ENCODE measurements at places on chromosomes 3 and 15. TPM values are rescaled to one million over a fixed set of nuclear protein-coding genes. Genes with fewer than 3 reads are reported as not detected.
A peak's percentile ranks its signal among the peaks of the same experiment; 100 is the strongest.

DNA sequence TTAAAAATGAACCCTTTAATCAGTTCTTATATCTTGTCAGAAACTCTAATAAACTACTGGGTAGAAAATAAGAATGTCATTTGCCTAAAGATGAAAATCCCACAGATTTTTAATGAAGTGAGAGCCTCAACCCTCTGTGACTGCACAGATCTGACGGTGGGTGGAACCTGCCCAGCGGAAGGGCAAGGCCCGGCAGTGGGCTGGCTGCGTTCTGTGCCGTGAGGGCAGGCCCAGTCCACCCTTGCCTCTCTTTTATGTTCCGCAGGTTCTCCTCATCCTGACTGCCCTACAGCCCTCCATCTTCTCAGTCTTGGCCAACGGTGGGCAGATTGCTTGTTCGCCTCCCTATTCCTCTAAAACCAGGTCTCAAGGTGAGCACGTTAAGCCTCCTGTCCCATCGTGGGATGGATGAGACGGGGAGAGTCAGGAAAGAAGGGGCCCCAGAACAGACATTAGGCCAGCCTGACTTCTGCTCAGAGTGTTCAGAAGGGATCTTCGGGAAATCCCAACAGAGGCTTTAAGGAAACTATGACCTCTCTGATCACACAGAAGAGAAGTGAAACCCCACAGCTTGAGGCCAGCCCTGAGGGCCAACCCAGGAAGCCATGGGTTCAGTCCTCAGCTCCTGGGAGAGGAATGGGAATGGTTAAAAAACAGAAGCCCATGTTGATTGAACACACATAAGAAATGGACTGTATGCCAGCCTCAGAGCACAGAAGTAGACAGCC, 16.0 kb downstream of the SLC51A start:
- DNase-seq = no peak
- H3K4me1 ChIP-seq = no peaks in the 10 kb centered on the region
- no peaks in the 10 kb centered on the region for H3K27me3 ChIP-seq
- no peak overlapping the region for H3K27ac ChIP-seq
- no peak overlapping the region for H3K4me3 ChIP-seq

DNA sequence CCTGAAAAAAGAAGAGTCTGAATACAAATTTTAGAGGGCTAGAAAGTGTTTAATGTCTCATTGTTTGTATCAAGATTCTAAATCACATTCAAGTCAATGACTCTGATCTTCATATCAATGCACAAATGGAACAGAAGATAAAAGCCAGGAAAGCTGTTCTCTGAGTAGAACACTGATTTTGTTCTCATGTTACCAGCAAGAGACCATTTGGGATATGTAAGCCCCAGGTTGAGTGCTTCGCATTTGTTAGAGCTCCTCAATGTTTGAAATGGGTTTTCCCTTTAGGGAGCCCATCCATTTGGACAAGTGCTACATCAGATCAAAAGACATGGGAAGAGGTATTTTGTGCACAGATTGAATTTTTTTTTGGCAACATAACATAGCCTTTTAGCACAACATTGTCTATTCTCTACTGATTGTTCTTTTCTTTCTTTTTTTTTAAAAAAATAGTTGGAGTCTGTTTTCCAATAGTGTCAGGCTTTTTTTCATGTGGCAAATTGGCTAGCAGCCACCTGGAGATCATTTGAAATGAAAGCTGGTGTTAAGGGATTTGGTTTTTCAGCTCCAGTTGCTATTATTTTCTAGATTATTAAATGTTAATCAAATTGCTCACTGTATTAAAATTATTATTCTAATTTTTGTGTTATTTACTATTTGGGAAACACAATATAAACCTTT, 74.5 kb upstream of the ZPLD1 start:
- no peak overlapping the region for H3K27ac ChIP-seq
- H3K4me3 ChIP-seq = no peak overlapping the region
- no peak for DNase-seq
- H3K4me1 ChIP-seq = no peaks in the 10 kb centered on the region
- H3K27me3 ChIP-seq = no peaks in the 10 kb centered on the region

DNA sequence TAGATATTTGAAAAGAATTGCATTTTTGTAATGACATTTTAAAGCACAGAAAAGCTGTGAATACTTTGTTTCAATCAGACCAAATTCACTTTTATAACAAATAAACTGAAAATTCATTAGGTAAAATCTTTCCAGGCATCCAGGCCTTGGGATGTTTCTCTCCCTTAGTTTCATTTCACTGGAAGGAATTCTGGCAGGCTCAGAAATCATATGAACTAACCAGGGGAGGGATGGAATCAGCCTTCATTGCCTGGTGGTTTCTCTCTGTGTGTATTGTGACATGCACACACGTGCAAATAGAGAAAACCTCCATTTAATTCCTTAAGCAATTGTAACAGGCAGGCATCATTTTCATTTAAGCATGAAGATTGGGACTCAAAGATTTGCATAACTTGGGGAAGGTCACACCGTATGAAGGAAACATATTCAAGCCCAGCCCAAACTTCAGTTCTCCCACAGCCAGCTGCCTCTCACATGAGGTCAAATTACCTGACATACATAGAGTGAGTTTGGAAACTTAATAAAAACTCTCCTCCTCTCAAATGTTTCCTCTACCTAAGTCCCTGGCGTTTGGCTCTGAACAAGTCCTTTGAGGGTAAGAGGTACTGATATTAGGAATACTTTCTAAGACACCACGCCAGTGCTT, 376.1 kb upstream of the MCTP2 start:
- no peaks in the 10 kb centered on the region for H3K27me3 ChIP-seq
- no peak for DNase-seq
- no peaks in the 10 kb centered on the region for H3K36me3 ChIP-seq
- no peaks in the 10 kb centered on the region for H3K4me1 ChIP-seq

GRCh38 chr15:40680151-40680550, 14.8 kb upstream of the RAD51 start:
- no peak overlapping the region for H3K27ac ChIP-seq
- H3K36me3 ChIP-seq = no peaks in the 10 kb centered on the region
- H3K4me3 ChIP-seq = no peak overlapping the region
- no peaks in the 10 kb centered on the region for H3K4me1 ChIP-seq
- DNase-seq = no peak
- H3K27me3 ChIP-seq = no peaks in the 10 kb centered on the region

Gene B3GNT5
- 7.2 TPM for total RNA-seq

DNA sequence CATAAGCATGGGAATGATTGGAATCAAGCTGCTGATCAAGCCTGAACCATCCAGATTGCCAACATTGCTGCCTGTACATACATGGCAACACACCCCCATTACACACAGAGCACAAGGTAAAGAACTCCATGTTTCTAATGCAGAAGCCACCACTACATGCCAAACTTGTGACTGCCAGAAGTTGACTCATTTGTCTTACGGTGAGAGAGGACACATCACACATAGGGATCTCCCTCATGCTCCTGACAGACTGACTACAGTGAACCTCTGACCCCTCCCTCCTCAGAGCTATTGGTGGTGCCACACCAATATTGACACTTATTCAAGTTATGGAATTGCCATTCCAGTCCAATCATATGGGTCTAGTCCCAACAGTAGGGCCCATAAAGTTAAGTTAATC, 42.3 kb downstream of the EFHB start:
- H3K36me3 ChIP-seq = no peaks in the 10 kb centered on the region
- H3K27me3 ChIP-seq = no peaks in the 10 kb centered on the region
- no peak overlapping the region for H3K27ac ChIP-seq
- H3K4me1 ChIP-seq = no peaks in the 10 kb centered on the region
- H3K4me3 ChIP-seq = no peak overlapping the region

DNA sequence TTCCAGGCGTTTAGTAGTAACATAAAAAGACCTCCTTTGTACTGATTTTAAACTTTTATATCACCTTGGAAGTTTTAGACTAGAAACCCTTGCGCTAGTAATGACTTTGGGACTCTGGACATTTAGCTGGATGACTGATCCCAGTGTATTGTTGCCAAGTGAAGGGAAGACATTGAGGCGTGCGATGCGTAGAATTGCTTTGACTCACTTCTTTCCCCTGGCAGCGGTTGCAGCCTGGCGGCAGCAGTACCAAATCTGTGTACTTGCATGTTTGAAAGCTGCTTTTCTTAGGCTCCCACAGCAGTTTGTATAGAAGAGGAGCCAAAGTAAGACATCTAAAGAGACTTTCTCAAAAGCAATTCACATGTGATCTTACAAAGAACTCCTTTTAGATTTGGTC, 151.6 kb downstream of the BBX start:
- DNase-seq = no peak
- H3K27me3 ChIP-seq = no peaks in the 10 kb centered on the region
- no peaks in the 10 kb centered on the region for H3K36me3 ChIP-seq
- H3K27ac ChIP-seq = no peak overlapping the region
- no peak overlapping the region for H3K4me3 ChIP-seq

GRCh38 chr3:132406587-132406986, 10.7 kb upstream of the DNAJC13 start:
- no peaks in the 10 kb centered on the region for H3K27me3 ChIP-seq
- no peaks in the 10 kb centered on the region for H3K4me1 ChIP-seq
- no peak overlapping the region for H3K4me3 ChIP-seq
- no peak for DNase-seq
- H3K27ac ChIP-seq = no peak overlapping the region

Gene RPP25
- 3.8 TPM for total RNA-seq

Gene CCNB2
- total RNA-seq = 8.3 TPM

Gene FBXL2
- 3.7 TPM for total RNA-seq

DNA sequence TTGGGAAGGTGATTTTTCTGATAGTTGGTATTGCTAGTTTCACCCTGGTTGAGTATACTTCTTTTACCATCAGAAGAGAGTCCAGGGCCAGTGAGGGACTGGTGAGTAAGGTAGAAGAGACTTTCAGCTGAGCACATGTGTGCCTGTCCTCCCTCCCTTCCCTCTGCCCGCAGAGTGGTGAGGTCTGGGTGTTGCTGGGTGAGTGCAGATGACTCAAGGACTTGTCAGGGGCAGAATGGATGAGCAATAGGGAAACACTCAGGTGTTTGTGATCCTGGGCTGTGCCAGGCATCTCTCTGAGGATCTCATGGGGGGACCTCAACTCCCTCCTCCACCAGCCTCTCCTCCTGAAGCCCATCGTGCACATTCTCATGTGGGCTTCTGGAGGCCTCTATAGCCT, 76.0 kb upstream of the GSK3B start:
- no peak overlapping the region for H3K4me3 ChIP-seq
- DNase-seq = no peak
- no peak overlapping the region for H3K27ac ChIP-seq
- no peaks in the 10 kb centered on the region for H3K27me3 ChIP-seq

DNA sequence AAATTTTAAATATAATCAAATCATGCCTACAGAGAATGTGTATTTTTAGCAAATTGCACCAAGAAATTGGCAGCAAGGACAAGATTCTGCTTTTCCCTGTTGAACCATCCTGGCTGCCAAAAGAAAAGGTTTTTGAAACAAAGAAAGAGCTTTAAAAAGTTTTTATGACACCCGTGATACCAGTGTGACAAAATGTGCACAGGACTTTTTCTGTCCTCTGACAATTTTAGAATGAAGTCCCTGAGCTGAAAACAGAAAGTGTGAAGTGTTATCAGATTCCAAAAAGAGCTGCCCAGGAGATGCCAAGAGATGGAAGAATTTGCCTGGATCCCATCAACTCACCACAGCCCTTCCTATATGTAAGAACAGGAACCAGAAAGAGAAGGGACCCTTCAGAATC, 33.2 kb upstream of the TMC3 start:
- H3K4me3 ChIP-seq = no peak overlapping the region
- no peak for DNase-seq
- H3K36me3 ChIP-seq = no peaks in the 10 kb centered on the region
- no peaks in the 10 kb centered on the region for H3K4me1 ChIP-seq

- DNase-seq = no peak
- no peaks in the 10 kb centered on the region for H3K27me3 ChIP-seq
- H3K36me3 ChIP-seq = no peaks in the 10 kb centered on the region
- H3K27ac ChIP-seq = no peak overlapping the region
- no peak overlapping the region for H3K4me3 ChIP-seq
- no peaks in the 10 kb centered on the region for H3K4me1 ChIP-seq
Observed at GRCh38 chr3:18207226-18207625, 217.9 kb downstream of the SATB1 start.

GRCh38 chr3:129593230-129593594, 13.3 kb downstream of the PLXND1 start:
- H3K27ac ChIP-seq = peak overlapping the region; percentile 72
- H3K4me3 ChIP-seq = no peak overlapping the region
- DNase-seq = no peak
- no peaks in the 10 kb centered on the region for H3K27me3 ChIP-seq
- H3K36me3 ChIP-seq = no peaks in the 10 kb centered on the region
- peaks cover 15% of the 10 kb centered on the region for H3K4me1 ChIP-seq

Gene SPTSSB
- total RNA-seq = 94.5 TPM

Data from prostate gland (tissue), 2 donors.